Putamen (tissue), 1 donor: ENCODE measurements at places on chromosomes 13 and 19.

DNA sequence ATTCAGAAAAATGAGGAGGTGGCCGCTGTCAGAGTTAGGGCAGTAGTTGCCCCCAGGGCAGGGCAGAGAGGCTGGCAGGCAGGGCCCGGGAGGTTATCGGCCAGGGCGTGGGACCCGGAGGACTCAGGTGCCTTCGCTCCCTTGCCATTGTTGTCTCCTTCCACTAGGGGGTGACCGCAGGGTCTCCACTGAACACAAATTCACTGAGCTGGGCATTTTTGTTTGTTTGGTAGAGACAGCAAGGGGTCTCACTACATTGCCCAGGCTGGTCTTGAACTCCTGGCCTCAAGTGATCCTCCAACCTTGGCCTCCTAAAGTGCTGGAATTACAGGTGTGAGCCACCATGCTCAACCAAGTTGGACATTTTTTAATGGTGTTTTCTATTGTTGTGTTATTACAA is 25.1 kb downstream of the CARS2 start:
- DNase-seq: no peak

DNA sequence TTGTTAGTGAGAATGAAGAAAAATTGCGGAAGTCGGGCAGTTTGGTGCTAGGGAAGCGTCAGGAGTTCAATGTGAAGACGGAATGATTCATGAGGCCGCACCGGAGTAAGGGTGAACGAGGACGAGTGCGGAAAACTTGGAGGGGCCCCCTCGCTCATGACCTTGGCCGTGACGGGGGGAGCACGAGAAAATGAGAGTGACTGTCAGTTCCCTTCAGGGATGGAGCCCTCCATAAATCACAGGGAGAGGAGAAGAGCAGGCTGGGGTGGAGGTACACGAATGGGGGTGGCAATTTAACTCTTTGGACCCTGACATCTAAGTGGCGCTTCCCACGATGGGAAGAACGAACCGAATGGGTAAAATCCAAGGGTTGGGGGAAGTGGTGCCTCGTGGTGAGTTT is 486.4 kb downstream of the TSHZ3 start:
- no peak for DNase-seq

DNA sequence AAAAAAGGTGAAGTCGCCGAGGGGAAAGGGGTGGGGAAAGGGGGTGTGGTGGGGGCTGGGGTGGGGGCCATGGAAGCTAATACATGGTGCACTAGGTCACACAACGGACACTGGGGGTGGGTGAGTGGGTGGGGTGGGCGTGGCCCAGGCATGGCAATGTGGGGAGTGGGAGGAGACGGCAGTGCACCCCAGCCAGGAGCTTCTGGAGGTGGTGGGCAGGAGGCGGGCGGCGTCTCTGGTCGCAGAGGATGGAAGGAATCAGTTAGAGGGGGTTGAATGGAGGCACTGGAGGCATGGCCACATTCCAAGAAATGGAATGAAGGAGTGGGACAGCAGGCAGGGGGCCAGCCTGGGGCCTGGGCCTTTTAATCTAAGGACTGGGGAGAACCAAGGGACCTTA is 19.2 kb upstream of the NANOS2 start:
- no peak for DNase-seq

- DNase-seq: no peak
These were observed 202.0 kb downstream of the KATNAL1 start for GRCh38 chr13:30105381-30105780.

- no peak for DNase-seq
These were observed 48.8 kb upstream of the INTS6 start for GRCh38 chr13:51501592-51502152.

DNA sequence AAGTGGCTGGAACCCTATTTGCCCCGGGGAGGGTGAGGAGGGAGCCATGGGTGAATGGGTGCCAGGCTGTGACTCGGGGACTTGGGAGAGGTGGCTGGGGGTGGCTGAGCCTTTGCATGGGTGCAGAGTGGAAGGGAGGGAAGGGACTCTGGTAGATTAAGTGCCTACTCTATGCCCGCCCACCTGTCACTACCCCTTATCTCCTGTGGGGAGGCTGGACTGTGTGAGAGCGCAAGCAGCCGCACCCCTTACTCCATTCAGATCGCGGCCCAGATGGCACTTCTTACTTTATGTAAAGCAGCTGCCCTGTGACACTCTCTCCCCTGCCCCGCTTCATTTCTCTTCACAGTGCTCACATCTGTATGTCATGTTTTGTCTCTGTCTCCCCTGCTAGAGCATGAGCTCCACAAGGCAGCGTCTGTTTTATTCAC is 2.9 kb downstream of the KASH5 start:
- DNase-seq: no peak

DNA sequence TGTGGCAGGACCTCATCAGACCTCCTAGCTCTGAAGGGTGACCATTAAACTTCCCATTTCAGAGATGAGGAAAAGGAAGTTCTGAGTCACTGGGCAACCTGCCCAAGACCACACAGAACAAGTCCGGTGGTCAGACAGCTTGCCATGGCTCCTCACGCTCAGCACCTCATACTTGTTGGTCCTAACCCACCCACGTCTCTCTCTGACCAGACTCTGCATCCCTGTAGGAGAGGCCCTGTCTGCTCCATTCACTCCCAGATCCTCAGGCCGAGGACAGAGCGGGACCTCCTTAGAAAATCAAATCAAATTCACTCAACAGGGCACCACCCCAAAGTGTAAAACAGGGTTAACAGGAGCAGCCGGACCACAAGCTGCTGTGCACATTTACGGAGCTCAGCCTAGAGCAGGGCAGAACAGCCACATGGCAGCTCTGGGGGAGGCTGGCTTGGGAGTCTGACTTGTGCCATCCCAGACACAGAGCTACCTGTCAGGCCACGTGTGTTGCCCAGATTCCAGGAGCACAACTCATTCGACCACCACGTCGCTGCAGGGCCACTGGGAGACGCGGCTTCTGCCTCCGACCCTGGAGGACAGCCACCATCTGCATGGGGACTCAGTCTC is 1.7 kb downstream of the MIER2 start:
- peak; percentile 39 for DNase-seq

GRCh38 chr13:66301006-66301405 is 929.1 kb downstream of the PCDH9 start:
- no peak for DNase-seq

- no peak for DNase-seq
These were observed 76.2 kb downstream of the C13orf42 start for GRCh38 chr13:51034906-51035305.
